ENCODE measurements at places on chromosomes 7 and 10. TPM values are rescaled to one million over a fixed set of nuclear protein-coding genes. Genes with fewer than 3 reads are reported as not detected.

RAPGEF5 gene
- total RNA-seq: 25.6 TPM

DNA sequence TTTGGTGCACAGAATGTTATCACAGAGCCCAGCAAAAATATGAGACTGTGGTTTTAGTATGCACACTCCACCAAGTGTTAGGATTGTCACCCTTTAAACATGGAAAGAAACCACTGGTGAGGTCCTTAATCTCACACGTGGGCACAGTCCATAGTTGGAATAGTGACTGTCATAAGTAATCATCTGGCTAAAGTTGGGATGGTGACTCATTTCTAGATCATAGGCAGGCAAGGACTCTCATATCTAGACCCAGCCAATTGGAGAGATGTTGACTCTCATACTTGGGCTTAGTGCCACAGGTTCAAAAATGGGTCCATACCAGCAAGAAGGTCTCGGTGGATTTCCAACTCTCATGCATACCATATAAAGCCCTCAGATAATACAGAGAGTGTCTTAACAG, 39.6 kb upstream of the ZNF680 start:
- DNase-seq: no peak
- H3K27ac ChIP-seq: no peak overlapping the region
- no peaks in the 10 kb centered on the region for H3K4me1 ChIP-seq
- H3K27me3 ChIP-seq: no peaks in the 10 kb centered on the region
- no peaks in the 10 kb centered on the region for H3K36me3 ChIP-seq
- no peak overlapping the region for H3K4me3 ChIP-seq

DNA sequence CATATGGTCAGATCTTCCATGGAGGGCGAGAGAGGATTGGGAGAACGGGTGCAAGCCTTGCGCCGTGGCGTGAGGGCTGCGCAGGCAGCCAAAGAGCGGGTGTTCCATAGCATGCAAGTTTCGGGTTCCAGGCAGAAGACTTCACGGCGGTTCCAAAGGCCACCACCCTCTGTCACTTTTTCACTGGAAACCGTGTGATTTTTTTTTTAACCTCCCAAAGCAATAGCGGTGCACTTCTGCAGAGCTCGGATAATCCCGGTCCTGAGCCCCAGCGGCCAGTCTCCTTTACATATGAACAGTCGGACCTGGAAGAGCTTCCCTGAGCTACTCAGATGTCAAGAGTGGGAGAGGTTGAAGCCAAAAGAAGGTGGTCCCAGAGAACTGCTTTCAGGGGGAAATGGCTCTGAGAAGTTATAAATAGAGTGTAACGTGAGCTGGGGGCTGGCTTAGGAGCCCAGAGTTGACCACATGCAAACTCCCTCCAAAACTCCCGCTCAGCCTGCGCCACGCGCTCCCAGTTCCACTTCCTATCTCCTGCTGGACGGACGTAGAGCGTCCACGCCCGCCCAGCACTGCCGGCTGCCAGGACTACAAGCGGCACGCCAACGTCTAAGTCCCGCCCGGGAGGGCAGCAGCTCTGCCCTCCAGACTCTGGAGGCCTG, at the start of gene MEOX2:
MEOX2 (minus strand) TSS at position 389 of the 662 bp plus-strand sequence; CDS start at position 108, 281 bp downstream.
- peak; percentile 92 for DNase-seq
- peaks cover 37% of the 10 kb centered on the region for H3K4me1 ChIP-seq
- peak within 1 kb of the TSS; percentile 89 for H3K27ac ChIP-seq
- no peaks in the 10 kb centered on the region for H3K36me3 ChIP-seq
- H3K27me3 ChIP-seq: peaks cover 13% of the 10 kb centered on the region

GRCh38 chr10:87887146-87887545, 23.7 kb downstream of the PTEN start:
- peaks cover 20% of the 10 kb centered on the region for H3K4me1 ChIP-seq
- peaks cover 14% of the 10 kb centered on the region for H3K36me3 ChIP-seq
- no peak overlapping the region for H3K27ac ChIP-seq
- no peaks in the 10 kb centered on the region for H3K27me3 ChIP-seq

- H3K4me3 ChIP-seq: no peak overlapping the region
- no peaks in the 10 kb centered on the region for H3K36me3 ChIP-seq
- H3K27me3 ChIP-seq: no peaks in the 10 kb centered on the region
- H3K4me1 ChIP-seq: no peaks in the 10 kb centered on the region
- no peak for DNase-seq
- H3K27ac ChIP-seq: no peak overlapping the region
Measured at GRCh38 chr10:96642973-96643372, 56.2 kb upstream of the TM9SF3 start.

DNA sequence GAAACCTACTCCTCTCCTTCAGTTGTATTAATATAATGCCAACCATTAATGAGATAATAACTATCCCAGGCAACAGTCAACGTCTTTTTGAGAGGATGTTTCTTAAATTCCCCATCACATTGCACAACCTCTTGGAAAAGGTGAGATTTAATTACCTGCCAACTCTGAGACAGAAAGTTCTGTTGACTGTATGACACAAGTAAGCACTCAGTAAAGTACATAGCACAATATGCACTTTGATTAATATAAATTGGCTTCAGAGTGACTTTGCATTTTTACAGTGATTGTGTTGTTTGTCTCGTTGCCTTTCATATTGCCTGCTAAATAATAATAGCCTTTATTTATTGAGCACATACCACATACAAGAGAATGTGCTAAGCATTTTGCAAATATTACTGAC, 46.7 kb downstream of the CAV1 start:
- no peak overlapping the region for H3K27ac ChIP-seq
- DNase-seq: no peak
- no peak overlapping the region for H3K4me3 ChIP-seq
- H3K4me1 ChIP-seq: peaks cover 6% of the 10 kb centered on the region
- no peaks in the 10 kb centered on the region for H3K27me3 ChIP-seq
- H3K36me3 ChIP-seq: no peaks in the 10 kb centered on the region

DNA sequence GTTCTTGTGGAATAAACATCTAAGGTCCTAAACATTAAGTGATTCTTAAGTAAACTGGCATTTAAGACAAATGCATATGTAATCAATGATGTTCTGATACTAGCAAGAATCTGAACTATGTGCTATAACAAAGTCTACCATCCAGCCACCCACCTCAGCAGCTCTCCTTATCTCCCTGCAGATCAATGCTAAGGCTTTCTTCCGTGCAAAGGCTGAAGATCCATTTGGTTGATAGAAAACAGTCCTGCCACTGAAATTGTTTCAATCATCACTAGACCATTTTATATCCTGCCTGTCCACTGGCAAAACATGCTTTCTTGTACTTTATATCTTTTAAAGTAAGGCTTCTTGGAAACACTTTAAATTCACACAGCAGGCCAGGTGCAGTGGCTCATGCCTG, 6.3 kb upstream of the SMKR1 start:
- H3K4me1 ChIP-seq: no peaks in the 10 kb centered on the region
- DNase-seq: no peak
- no peak overlapping the region for H3K27ac ChIP-seq
- peaks cover 3% of the 10 kb centered on the region for H3K27me3 ChIP-seq
- H3K4me3 ChIP-seq: no peak overlapping the region
- H3K36me3 ChIP-seq: no peaks in the 10 kb centered on the region

GRCh38 chr10:131314799-131315198, 3.3 kb upstream of the TCERG1L start:
- DNase-seq: no peak
- H3K4me3 ChIP-seq: no peak overlapping the region
- peaks cover 23% of the 10 kb centered on the region for H3K4me1 ChIP-seq
- peaks cover 11% of the 10 kb centered on the region for H3K27me3 ChIP-seq
- no peaks in the 10 kb centered on the region for H3K36me3 ChIP-seq

- H3K27ac ChIP-seq: no peak overlapping the region
- H3K36me3 ChIP-seq: no peaks in the 10 kb centered on the region
- no peak overlapping the region for H3K4me3 ChIP-seq
- H3K4me1 ChIP-seq: peaks cover 15% of the 10 kb centered on the region
- peaks cover 43% of the 10 kb centered on the region for H3K27me3 ChIP-seq
Measured at GRCh38 chr7:155532792-155533119, 13.6 kb downstream of the CNPY1 start.

GRCh38 chr7:98284335-98285036, 3.0 kb downstream of the BRI3 start:
- H3K4me1 ChIP-seq: peaks cover 80% of the 10 kb centered on the region
- H3K4me3 ChIP-seq: peak overlapping the region; percentile 87
- peak; percentile 94 for DNase-seq
- H3K27ac ChIP-seq: peak overlapping the region; percentile 97
- no peaks in the 10 kb centered on the region for H3K27me3 ChIP-seq
- peaks cover 20% of the 10 kb centered on the region for H3K36me3 ChIP-seq

DNA sequence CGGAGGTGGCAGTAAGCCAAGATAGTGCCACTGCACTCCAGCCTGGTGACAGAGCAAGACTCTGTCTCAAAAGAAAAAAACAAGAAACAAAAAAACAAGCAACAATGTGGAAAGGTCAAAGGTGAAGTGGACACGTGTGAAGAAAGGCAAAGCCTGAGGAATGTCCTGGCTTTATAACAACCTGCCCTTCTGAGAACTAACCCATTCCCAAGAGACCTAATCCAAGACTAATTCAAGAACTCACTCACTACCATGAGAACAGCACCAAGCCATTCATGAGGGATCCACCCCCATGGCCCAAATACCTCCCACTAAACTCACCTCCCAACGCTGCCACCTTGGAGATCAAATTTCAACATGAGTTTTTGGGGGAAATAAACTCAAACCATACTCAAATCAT, 47.5 kb upstream of the KIF5B start:
- no peak overlapping the region for H3K27ac ChIP-seq
- no peaks in the 10 kb centered on the region for H3K36me3 ChIP-seq
- H3K27me3 ChIP-seq: no peaks in the 10 kb centered on the region
- H3K4me1 ChIP-seq: peaks cover 12% of the 10 kb centered on the region

DNA sequence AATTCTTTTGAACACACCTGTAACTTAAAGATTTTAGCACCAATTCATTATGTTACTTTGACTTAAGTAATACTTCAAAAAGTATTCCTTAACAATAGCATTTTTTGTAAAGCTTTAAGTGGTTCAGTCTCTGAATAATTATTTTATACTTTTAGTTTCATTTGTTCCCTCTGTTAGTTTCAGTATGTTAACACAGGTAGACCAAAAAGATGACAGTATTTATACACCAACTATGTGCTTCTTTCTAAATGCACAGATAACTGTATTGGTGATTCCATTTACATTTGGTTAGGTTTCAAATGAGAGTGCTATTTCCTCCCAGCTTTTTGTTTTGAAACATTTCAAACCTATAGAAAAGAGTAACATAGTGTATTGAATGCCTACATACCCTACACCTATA, 14.0 kb downstream of the RALA start:
- no peaks in the 10 kb centered on the region for H3K27me3 ChIP-seq
- no peaks in the 10 kb centered on the region for H3K36me3 ChIP-seq
- no peak overlapping the region for H3K27ac ChIP-seq
- no peak overlapping the region for H3K4me3 ChIP-seq

DNA sequence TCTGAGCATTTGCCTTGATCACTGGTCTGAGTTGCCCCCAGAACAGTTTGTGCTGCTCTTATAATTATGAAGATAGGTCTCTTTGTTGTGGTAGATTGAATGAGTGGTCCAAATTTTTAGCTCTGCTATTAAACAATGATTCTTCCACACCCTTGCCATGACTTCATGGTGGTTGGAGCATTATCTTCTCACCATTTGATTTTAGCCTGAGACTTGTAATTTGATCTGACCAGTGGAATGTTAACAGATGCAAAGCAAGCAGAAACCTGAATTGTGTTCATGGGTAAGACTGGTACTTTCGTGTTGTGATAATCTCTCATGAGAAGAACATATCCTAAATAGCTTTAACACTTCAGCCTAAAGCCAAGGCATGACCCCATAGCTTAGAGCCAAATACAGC, 139.1 kb downstream of the TFPI2 start:
- H3K4me3 ChIP-seq: no peak overlapping the region
- no peaks in the 10 kb centered on the region for H3K4me1 ChIP-seq
- no peaks in the 10 kb centered on the region for H3K27me3 ChIP-seq
- DNase-seq: no peak

DNA sequence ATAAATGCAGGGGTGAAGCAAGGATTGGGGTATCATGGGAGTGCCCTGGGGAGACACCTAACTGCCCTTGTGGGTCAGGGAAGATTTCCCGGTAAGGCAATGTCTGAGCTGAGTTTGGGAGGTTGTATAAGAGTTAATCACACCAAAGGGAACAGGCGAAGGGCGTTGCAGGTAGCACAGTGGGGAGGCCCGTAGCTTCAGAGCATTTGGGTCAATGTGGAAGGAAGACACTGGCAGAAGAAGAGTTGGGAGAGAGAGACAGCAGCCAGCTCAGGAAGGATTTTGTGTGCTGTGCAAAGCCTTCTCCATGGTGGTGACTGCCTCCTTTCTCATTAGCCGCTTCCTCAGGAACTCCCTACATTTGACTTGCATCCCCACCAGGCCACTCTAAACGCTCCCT, 80.8 kb upstream of the LEP start:
- no peak for DNase-seq
- H3K4me1 ChIP-seq: no peaks in the 10 kb centered on the region
- H3K36me3 ChIP-seq: no peaks in the 10 kb centered on the region
- H3K27me3 ChIP-seq: no peaks in the 10 kb centered on the region

DNA sequence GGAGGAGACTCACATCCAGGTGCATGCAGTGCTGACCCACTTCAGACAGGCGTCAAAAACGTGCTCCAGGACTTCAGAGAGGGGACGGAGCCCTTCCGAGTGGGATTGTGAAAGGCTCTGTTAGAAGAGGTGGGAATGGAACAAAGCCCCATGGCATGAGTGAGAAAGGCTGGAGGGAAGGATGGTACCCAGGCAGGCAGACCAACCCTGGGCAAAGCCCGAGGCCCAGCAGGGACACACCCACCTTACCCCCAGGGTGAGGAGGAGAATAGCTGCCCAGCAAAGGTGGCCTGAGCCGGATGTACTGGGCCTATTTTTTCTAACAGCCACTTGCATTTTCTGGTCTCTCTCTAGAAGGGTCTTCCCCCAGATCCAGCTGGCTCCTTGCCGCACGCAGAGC, 14.8 kb downstream of the CHAT start:
- H3K36me3 ChIP-seq: no peaks in the 10 kb centered on the region
- no peak overlapping the region for H3K27ac ChIP-seq
- H3K4me1 ChIP-seq: no peaks in the 10 kb centered on the region
- no peak overlapping the region for H3K4me3 ChIP-seq

DNA sequence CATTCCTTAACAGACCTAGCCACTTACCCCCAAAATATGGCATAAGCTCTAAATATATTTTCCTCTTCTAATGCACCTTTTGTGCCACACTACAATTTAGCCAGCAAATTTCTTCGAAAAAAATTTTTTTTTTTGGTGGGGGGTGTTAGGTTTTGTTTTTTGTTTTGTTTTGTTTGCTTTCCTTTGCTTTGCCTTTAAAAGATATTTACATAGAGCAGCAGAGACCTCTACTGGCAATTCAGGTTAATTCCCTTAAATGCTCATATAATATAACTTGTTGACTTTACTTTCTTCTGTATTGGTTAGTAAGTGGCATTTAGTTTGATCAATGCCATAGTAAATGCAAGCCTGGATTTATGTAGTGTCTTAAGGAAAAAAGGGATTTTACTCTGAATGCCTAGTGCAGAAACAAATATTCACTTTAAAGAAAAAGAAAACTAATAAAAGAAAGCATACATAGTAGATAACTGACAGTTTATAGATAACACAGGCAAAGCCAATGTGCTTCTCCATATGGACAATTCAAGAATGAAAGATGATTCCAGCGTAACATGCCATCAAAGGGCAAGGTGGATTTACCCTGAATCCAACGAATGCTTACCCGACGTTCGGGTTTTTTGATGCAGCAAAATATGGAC, 1250.6 kb downstream of the GATA3 start:
- H3K27me3 ChIP-seq: no peaks in the 10 kb centered on the region
- no peak overlapping the region for H3K4me3 ChIP-seq
- no peaks in the 10 kb centered on the region for H3K4me1 ChIP-seq
- no peak for DNase-seq

- H3K4me3 ChIP-seq: peak within 1 kb of the TSS; percentile 61
- H3K27ac ChIP-seq: peak within 1 kb of the TSS; percentile 22
- H3K4me1 ChIP-seq: peaks cover 24% of the 10 kb centered on the region
- no peaks in the 10 kb centered on the region for H3K36me3 ChIP-seq
- no peak for DNase-seq
- H3K27me3 ChIP-seq: no peaks in the 10 kb centered on the region
Measured at GRCh38 chr7:128361411-128362379, at the start of gene PRRT4. PRRT4 (minus strand) TSS chr7:128361690.

Measured in esophagus muscularis mucosa (tissue), 4 donors.